Hepatocyte (in vitro differentiated cells): ENCODE measurements at places on chromosomes 16 and 17. TPM values are rescaled to one million over a fixed set of nuclear protein-coding genes. Genes with fewer than 3 reads are reported as not detected.

TMIGD1 gene
- 1.3 and 2.5 TPM in 2 replicates for polyA plus RNA-seq

KRT39 gene
- polyA plus RNA-seq, result not detected in 2 replicates

ACSM2A gene
- 22.0 and 33.5 TPM in 2 replicates for polyA plus RNA-seq

NR1D1 gene
- polyA plus RNA-seq, result 6.9 and 7.1 TPM in 2 replicates

DNA sequence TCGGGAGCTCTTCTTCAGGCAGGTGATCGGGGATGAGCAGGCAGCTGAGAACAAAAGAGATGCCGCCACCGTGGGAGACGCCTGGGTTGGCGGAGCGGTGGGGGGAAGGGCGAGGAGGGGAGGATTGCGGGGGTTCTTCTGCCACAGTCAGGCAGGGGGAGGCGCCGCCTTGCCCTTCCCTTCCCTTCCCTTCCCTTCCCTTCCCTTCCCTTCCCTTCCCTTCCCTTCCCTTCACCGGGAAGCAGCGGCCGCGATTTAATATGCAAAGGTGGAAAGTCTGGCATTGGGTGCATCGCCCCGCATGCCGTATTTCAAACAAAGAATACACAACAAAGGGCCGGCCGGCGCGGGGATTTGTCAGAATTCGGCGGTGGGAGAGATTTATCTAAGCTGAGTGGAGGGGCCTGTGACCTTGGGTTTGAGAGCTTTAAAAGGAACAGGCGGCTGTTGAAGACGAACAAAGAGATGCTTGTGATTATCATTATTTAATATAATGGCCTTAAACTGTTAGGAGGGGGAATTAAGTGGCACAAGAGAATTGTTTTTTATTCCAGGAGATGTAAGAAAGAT, 262.3 kb upstream of the TNRC6C start:
- peak; percentile 11 for DNase-seq

DNA sequence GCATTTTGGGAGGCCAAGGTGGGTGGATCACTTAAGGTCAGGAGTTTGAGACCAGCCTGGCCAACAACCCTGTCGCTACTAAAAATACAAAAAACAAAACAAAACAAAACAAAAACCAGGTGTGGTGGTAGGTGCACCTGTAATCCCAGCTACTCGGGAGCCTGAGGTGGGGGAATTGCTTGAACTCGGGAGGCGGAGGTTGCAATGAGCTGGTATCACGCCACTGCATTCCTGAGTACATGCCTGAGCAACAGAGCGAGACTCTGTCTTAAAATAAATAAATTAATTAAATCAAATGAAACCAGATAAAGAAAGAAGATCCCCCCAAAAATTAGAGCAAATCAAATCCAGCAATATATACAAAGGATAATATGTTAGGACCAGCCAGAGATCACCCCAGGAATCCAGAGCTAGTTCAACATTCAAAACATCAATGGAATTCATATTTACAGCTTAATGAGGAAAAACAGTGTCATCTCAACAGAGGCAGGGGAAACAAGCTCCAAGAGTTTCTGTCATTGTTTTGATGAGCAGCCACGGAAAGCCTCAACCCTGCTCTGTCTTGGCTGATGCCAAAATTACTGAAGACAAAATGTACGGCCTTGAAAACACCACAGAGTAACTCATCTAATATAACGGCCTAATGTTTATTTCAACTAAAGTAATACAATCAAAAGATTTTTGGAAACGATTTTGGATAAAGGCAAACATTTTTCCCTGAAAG, 3.7 kb downstream of the PEMT start:
- no peak for DNase-seq

GRCh38 chr17:82486231-82487094, 27.9 kb downstream of the NARF start:
- DNase-seq, result no peak
